ENCODE measurements at places on chromosomes 12 and 14. TPM values are rescaled to one million over a fixed set of nuclear protein-coding genes. Genes with fewer than 3 reads are reported as not detected.

Gene PLEKHD1
- 0.41 TPM for total RNA-seq

Gene CPNE6
- total RNA-seq = not detected

Gene CIROP
- not detected for total RNA-seq

Gene B4GALNT3
- 5.1 TPM for total RNA-seq

Gene CLECL1
- total RNA-seq = not detected

Gene SMIM41
- total RNA-seq = not detected

Gene TMEM30B
- 11.3 TPM for total RNA-seq

Gene TRMT5
- 19.0 TPM for total RNA-seq

Gene SMCO2
- total RNA-seq = 0.58 TPM

Measured in kidney epithelial cell (primary cell).